Stimulated activated naive CD8-positive, alpha-beta T cell treated with anti-CD3 and anti-CD28 coated beads, Interleukin-15, amount 100 ng/mL, for 72 hours (primary cell): ENCODE measurements at places on chromosomes 6 and 20.

GRCh38 chr20:32358632-32358882 is 426 bp downstream of the ASXL1 start:
- DNase-seq: no peak

DNA sequence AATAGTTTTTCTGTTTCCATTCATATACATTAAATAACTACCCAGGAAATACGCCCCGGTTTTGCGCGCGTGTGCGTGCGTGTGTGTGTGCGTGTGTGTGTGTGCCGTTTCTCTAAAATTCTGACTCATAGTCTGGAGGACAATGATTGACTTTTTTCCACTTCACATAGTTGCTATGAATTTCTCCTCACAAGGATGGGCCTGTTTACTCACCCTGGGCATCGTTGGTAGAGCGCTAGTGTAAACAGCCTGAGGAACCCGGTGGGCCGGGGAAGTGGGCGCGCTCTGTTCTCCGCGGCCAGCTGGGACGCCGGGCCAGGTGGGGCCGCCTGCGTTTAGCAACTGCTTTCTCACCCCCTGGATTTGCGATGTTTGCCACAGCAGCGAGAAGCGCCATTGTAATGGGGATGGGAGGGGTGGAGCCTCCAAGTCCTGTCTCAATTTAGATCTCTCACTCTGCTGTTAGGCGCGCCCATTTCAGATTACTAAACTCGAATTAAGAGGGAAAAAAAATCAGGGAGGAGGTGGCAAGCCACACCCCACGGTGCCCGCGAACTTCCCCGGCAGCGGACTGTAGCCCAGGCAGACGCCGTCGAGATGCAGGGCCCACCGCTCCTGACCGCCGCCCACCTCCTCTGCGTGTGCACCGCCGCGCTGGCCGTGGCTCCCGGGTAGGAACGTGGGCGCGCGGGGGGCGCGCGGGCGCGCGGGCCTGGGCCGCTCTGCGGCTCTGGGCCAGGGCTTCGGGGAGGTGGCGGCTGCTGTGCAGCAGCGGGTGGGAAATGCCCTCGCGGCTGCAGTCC is at the start of gene CD109:
CD109 (plus strand) TSS at position 585 of the 803 bp plus-strand sequence; CDS start at position 598, 13 bp downstream.
- DNase-seq: peak; percentile 77

DNA sequence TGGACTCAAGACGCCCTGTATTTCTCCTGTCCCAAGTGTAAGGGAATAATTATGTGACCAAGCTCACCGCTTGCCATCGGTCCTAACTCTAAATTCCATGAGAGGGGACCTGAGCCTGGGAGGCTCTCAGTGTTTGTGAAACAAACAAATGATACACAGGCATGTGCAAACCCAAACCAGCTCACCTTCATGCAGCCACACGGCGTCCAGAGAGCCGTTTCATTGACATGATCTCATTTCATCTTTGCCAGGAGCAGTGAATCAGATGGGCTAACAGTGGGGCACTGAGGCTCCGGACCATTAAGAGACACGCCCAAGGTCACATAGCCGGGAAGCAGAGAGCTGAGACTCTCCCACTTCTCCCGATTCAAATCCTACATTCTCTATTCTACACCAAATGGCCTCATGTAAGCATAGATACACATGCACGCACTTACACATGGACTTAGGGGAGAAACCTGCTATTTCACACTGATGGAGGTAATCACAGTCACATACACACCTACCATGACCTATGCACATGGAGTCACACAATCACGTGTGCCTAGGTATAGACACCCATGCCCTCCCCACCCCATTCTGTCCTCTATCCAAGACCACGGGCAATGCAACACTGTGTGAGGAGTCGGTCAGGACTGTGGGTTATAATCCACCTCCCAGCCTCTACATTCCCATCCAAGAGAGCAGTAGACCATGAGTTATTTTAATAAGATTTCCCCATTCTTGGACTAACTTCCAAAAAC is 1.1 kb downstream of the BNIP5 start:
- no peak for DNase-seq

- no peak for DNase-seq
Measured at GRCh38 chr6:151763303-151763702, 44.2 kb upstream of the ESR1 start.

- DNase-seq: no peak
Measured at GRCh38 chr20:44954211-44954610, 6.0 kb downstream of the TOMM34 start.

DNA sequence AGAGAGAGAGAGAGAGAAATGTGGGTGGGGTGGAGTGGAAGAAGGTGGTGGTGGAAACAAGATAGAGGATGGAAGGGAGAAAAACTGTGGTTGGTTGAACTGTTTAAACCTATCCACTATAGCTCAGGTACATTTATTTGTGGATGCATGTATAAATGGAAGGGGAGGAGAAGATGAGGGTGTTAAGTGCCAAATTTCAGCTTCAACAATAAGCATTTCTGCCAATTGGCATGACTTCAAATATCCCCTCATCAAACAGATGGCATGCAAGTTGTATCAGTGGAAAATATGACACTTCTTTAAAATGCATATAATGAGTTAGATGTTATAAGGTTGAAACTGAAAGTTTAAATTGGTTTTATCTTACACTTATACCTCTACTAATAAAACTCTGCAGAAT is 216.1 kb downstream of the LMBRD1 start:
- DNase-seq: no peak

DNA sequence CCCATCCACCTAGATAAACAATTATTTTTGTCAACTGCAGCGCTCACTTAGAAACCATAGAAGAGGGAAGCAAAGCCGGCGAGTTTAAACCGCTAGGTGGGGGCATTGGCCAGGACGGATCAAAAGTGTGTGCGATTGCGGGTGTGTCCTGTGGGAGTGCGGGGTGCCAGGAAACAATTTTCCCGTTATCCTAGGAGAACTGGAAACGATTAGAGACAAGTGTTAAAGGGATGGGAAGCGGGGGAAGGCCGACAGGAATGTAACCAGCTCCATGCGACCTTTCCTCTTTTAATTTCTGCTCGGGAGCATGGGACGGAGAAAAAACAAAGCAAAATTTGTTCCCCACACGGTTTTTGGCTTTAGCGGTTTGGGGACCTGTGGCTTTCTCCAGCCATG is 2.8 kb upstream of the HTR1B start:
- peak; percentile 29 for DNase-seq

DNA sequence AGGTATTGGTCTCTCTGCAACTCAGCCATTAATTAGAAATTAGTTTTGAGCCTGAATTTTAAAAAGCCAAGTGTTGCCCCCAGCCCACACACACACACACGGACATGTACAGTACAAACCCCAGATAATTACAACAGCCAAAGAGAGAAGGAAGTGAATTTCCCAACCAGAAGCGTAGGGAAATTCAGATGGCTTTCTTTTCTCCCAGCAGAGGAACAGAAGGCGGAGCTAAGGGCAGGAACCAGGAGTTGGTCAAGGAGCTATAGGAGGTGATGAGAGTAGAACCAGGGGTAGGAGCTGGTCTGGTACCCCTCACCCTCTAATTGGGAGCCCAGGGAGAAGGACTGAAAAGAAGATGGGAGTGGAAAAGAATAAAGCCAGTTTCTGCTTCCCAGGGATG is 3.9 kb upstream of the ZBTB9 start:
- DNase-seq: no peak

DNA sequence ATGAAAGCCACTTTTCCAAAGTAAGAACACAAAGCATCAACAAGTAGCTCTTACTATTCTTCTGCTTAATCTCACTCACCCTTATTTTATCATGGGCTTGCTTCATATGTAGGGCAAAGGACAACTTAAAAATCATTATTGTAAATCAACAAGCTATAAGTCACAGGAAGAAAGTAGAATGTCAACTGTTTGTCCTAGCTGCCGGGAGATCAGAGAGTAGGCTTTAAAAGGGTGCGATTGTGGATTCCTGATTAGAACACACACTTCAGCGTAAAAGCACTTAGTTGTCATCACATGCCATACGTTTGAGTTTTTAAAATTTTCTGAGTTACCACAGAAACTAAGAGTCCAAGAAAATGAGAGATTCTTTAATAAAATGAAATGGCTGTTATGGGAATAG is 44.4 kb upstream of the NHSL1 start:
- no peak for DNase-seq

- DNase-seq: no peak
Measured at GRCh38 chr20:50189681-50190250, 864 bp upstream of the CEBPB start.

DNA sequence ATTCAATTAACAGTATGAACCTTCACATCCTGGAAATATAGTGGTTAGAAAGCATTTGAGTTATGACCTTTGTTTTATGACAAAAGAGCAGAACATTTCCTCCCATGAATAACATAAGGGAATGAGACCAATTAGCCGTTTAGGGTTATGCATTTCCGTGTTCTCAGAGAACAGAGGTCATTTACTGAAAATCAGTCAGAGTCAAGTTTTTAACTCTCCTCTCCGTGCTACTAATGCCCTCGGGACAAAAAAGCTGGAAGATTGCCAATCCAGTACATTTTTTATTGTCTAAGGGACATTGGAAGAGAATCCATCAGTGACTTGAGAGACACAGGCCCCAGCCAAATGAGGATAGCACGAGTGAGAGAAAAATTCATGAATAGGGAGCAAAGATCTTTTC is 632.7 kb downstream of the RFPL4B start:
- no peak for DNase-seq

GRCh38 chr6:73134588-73134987 is 90.7 kb downstream of the KHDC1L start:
- DNase-seq: peak; percentile 20

DNA sequence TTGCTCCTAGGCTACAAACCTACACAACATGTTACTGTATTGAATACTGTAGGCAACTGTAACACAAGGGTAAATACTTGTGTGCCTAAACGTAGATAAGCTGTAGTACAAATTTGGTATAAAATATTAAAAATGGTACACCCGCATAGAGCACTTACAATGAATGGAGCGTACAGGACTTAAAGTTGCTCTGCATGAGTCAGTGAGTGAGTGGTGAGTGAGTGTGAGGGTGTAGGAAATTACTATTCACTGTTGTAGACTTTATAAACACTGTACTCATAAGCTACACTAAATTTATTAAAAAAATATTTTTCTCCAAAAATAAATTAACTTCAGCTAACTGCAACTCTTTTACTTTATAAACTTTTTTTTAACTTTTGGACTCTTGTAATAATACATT is 391.6 kb downstream of the ADGRB3 start:
- DNase-seq: no peak

- no peak for DNase-seq
Measured at GRCh38 chr20:52313341-52313963, 121.9 kb upstream of the ZFP64 start.

DNA sequence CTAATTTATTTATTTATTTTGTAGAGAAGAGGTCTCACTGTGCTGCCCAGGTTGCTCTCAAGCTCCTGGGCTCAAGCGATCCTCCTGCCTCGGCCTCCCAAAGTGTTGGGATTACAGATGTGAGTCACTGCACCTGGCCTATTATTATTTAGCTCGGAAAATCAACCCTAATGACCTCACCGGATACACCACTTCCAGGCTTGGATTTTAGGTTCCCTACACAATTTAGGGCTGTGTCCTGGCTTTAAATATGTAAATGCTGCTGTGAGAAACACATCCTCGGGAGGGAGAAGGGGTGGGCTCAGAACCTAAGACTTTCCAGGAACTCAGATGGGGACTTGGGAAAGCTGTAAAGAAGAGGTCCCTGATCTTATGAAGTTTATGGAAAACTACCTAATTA is 51.0 kb upstream of the SLC32A1 start:
- no peak for DNase-seq

- no peak for DNase-seq
Measured at GRCh38 chr20:47389867-47390347, 33.4 kb upstream of the ZMYND8 start.

DNA sequence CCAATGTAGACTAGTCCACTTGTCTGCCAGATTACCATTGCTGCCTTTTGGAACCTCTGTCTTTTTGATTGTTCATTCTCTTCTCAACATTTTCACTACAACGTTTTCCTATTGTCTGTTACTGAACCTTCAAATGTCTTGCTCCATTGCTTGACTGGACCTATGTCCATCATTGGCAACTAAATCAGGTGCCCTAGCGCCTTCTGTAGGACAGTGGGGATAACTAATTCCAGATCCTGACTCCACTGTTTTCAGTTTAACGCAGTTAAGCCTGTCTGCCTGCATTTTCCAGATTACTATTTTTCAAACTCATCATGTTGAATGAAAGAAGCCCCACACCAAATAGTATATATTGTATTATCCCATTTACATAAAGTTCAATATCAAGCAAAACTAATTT is 433.6 kb downstream of the RNF144B start:
- DNase-seq: no peak

DNA sequence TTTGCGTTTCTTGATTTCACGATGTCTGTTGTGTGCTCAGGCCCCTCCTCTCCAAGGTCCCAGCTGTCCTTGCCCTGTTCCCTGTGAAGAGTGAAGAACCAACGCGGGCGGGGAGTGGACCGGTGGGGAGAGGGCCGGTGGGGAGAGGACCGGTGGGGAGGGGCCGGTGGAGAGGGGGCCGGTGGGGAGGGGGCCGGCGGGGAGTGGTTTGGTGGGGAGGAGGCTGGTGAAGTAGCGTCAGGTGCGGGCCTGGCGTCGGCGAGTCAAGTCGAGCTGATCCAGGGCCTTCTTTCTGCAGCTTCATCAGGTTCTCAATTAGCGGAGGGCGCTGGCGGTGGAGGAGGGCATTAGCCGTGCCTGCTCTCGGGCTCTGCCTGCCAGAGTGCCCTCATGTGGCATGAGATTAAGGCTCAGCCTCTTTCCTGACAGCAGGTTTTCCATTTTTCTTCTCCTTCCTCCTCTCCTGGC is 21.2 kb upstream of the BHLHE23 start:
- no peak for DNase-seq

DNA sequence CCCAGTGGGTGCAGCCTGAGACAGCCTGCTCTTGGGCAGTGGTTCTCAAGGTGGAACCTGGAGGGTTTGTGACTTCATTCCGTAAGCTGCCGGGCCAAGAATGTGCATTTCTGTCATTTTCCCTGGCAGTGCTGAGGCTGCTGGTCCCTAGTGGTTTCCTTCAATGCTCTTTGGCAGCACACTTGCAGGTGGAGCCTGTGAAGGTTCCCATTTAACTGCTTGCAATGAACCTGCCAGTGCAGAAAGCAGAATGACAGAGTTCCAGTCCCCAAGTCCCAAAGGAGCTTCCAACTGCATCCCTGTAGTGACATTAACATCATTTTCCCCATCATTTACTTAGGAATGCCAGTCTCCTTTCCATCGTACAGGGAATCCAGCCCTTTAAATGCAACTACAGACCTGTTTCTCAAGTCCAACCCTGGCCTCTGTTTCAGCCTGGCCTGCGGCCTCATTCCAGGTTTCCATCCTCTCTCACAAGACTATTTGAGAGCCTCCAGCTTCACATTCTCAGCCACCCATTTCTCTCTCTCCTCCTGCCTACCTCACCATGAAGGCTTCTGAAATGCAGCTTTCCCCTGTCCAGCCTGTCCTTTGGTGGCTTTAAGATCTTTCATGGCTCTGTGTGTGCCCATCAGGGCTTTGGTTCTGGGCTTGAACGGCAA is 149.7 kb upstream of the GGTLC1 start:
- no peak for DNase-seq
